Activated CD4-positive, alpha-beta T cell treated with anti-CD3 and anti-CD28 coated beads, Interleukin-2, amount 50 U/mL, for 24 hours (primary cell): ENCODE measurements at places on chromosomes 1 and 21.

DNA sequence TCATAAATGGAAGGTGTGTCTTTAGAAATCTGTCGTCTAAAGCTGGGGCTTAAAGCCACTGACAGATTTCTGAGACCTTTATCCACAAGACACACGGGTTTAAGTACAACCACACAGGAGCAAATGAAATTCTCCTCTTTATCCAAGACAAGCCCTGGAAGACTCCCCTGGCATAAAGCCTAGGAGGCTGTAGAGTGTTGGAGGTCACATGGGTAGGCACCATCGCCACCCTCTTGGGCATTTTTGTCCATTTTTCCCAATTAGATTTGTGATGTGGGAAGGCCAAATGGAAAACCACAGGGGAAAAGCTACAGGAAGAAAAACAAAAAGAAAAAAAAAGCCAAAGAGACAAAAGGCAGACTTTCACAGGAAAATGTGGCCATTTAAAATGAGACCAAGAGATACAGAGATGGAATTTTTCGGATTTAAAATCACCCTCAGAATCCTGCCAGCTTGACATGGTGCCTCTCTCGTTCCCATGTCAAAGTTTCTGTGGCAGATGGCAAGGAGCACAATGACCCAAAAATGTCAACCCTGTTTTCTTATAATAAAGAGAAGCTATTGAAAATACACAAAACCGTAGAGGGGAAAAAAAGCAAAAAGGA lies 91.9 kb downstream of the PLD5 start:
- DNase-seq: no peak

- DNase-seq: no peak
Measured at GRCh38 chr1:177122461-177123251, 41.9 kb downstream of the ASTN1 start.

DNA sequence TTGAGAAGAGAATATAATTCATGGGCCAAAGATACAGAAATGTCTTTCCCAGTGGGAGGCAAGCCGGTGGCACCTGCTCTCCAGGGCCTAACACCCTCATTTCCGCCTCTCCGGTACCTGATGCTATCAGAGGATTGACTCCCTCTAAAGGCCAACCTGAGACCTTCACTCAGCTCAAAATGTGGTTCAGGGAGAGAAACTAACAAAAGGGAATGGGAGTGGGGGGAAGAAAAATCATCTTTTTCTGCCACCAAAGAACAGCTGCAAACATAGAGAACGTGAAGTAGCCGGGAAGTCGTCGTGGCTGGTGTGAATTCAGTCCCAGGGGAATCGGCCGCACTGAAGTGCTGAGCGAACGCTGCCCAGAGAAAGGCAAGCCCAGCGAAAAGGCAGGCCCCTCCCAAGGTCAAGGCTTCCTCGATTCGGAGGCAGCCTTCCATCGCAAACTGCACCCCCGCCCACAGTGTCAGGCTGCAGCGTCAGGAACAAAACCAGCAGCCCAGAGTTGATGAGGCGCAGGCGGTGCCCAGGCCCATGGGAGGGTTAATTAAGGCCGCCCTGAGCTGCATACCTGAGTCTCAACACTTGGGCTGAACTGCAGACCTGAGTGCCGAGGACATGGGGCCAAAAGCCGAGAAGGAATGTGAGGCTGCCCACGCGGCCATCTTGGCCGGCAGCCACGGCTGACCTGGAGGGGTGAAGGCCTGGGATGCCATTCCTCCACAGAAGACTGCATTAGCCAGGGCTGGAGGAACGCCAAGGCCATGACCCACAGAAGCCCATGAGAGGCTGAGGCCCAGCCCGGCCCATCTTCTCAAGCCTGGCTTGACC lies 160.2 kb downstream of the PSMG1 start:
- no peak for DNase-seq

DNA sequence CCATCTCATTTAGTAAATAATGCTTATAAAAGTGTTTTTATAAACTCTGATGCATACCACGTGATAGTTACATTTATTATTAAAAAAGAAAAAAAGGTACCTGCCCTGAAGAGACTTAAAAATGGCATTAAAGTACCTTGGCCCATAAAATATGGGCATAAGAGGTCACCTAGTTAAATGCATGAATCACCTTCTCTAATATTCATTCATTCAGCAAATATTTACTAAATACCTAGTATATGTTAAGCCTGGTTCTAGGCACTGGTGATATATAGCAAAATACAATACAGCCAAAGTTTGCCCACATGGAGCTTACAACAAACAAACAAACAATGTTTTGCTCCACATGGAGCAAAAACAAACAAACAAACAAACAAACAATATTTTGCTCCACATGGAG lies 87.0 kb downstream of the SCMH1 start:
- no peak for DNase-seq

GRCh38 chr21:21286170-21286798 lies 288.1 kb downstream of the NCAM2 start:
- no peak for DNase-seq

GRCh38 chr1:109152196-109152595 lies 38.3 kb downstream of the ELAPOR1 start:
- no peak for DNase-seq

- no peak for DNase-seq
Measured at GRCh38 chr1:116377541-116378529, 4.8 kb downstream of the ATP1A1 start.

GRCh38 chr1:107147843-107148242 lies 7.0 kb downstream of the NTNG1 start:
- DNase-seq: no peak

DNA sequence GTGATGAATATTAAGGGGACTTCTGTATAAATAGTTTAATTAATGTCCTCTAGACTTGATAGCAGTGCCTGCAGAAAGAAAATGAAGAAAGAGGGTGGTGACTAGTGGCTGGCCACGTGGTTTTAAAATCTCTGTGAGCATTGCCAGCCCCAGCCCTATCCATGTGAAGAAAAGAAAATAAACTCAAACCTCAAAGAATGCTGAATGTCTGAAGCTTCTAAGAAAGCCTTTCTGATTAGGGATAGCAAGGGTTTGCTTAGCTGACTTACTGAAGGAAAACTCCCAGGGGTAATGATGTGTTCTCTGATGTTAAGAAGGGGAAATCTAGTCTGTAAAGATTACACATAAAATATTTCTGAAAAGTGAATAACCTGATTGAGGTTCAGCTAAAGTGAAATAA lies 31.8 kb downstream of the ADGRL2 start:
- no peak for DNase-seq
